ENCODE measurements at places on chromosomes 5 and 9. TPM values are rescaled to one million over a fixed set of nuclear protein-coding genes. Genes with fewer than 3 reads are reported as not detected.

The BAAT gene
- total RNA-seq = 0.08 TPM

The CORO2A gene
- 1.3 TPM for total RNA-seq

The CD74 gene
- total RNA-seq = 444 TPM

The SLC6A19 gene
- not detected for total RNA-seq

The RLN1 gene
- 0.70 TPM for total RNA-seq

The DBH gene
- total RNA-seq = not detected

DNA sequence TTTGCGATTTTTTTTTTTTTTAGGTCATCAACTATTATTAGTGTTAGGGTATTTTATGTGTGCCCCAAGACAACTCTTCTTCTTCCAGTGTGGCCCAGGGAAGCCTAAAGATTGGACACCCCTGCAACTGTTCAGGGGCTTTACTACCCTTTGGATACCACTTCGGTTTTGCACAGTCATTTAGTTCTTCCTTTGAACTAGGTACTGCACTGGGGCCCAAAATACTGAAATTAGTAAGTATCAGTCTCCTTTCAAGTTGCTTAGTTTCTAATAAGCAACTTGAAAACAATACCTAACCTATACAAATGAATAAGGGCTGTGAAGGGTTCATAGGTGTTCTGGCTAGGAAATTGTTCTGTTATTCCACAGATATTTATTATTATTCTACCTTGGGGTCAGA, 45.3 kb downstream of the CWC27 start:
- H3K36me3 ChIP-seq = peaks cover 5% of the 10 kb centered on the region
- no peak overlapping the region for H3K27ac ChIP-seq
- H3K4me3 ChIP-seq = no peak overlapping the region
- DNase-seq = no peak
- H3K4me1 ChIP-seq = peaks cover 9% of the 10 kb centered on the region
- no peaks in the 10 kb centered on the region for H3K27me3 ChIP-seq

- H3K27ac ChIP-seq = peak overlapping the region; percentile 94
- no peak for DNase-seq
- peaks cover 32% of the 10 kb centered on the region for H3K36me3 ChIP-seq
- H3K4me3 ChIP-seq = peak overlapping the region; percentile 61
- peaks cover 84% of the 10 kb centered on the region for H3K4me1 ChIP-seq
These were observed 63.9 kb downstream of the C9orf152 start for GRCh38 chr9:110143950-110144545.

DNA sequence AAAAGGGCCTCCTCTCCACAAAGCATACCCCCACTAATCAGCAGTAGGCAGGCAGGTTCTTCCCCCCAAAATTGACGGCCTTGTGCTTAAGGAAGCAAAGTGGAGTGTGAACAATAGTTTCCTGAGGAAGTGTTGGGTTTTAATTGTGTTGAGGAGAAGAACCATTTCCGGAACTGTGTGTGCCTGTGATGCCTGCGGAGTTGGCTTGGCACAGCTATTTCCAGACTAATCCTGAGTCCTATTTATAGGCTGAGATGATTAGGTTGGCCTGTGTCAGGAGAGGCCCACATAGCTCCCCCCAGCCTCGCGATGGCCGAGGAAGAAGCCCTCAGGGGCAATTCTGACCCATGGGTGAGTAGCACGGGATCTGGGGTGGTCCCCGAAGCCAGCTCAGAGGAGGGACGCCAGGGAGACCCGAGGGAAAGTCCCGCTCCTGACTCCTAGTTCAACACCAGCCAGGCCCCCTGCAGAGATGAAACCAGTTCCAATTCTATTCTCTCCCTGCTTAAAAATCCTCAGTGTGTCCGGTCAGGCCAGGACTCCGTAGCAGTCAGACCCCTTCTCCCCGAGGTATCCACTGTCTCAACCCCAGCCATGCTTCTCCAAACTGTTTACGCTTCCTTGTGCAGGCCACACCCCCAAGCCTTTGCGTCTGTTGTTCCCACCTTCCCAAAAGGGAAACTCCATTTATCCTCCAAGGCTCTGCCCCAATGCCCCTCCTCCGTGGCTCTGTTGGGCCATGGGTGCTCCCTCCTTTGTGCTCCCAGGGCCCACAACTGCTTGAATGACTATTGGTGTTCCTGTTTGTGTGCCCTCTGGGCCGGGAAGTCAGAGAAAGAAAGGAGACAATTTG, 18.1 kb downstream of the GSN start:
- H3K27me3 ChIP-seq = no peaks in the 10 kb centered on the region
- no peak for DNase-seq
- peaks cover 3% of the 10 kb centered on the region for H3K36me3 ChIP-seq
- no peak overlapping the region for H3K4me3 ChIP-seq
- peaks cover 25% of the 10 kb centered on the region for H3K4me1 ChIP-seq

DNA sequence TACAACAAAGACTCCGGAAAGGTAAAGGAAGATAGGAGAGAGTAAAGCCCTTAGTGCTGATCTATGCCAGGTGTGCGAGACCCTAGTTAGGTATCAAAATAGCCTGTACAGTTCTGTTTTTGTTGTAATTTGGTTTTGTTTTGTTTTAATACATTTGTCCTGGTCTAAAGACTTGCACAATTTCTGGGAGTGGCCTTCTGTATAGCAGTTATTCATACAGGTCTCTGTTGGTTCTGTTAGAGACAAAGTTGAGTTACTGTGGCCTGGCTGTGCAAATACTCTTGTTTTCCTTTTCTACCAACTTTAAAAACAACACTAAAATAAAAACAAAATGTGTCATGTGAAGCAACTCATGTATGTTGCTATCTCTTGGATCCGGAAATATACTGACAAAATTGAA, 163.6 kb downstream of the COMMD10 start:
- no peaks in the 10 kb centered on the region for H3K4me1 ChIP-seq
- H3K4me3 ChIP-seq = no peak overlapping the region
- no peaks in the 10 kb centered on the region for H3K27me3 ChIP-seq
- H3K27ac ChIP-seq = no peak overlapping the region
- H3K36me3 ChIP-seq = no peaks in the 10 kb centered on the region

- no peak overlapping the region for H3K4me3 ChIP-seq
- H3K27ac ChIP-seq = no peak overlapping the region
- no peak for DNase-seq
- H3K27me3 ChIP-seq = no peaks in the 10 kb centered on the region
These were observed 162.2 kb upstream of the TRIM32 start for GRCh38 chr9:116524778-116525470.

GRCh38 chr5:60354311-60354710, 345.7 kb downstream of the DEPDC1B start:
- no peaks in the 10 kb centered on the region for H3K4me1 ChIP-seq
- no peak for DNase-seq
- no peak overlapping the region for H3K4me3 ChIP-seq
- H3K27ac ChIP-seq = no peak overlapping the region

DNA sequence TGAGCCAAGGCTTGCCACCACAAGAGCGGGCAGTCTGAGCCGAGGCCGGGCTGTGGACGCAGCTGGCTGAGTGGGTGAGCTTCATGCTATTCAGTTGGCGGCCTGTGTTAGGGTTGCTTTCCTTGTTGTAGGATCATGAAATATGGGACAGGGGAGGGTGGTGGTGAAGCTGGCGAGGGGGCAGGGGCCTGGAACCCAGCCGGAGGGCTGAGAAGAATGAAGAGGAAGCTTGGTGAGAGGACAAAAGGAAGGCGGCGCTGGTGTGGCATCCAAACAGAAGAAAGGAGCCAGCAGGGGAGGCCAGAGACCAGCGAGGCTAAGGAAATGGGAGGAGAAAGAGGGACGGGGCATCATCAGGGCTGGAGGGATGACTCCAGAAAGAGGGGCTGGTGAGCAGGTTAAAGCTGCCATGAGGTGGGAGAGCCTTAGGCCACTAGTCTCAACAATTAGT, 18.3 kb downstream of the RALGPS1 start:
- H3K27ac ChIP-seq = no peak overlapping the region
- peaks cover 11% of the 10 kb centered on the region for H3K27me3 ChIP-seq
- no peaks in the 10 kb centered on the region for H3K4me1 ChIP-seq
- H3K36me3 ChIP-seq = no peaks in the 10 kb centered on the region

GRCh38 chr5:59299006-59299405, 594.5 kb downstream of the PDE4D start:
- H3K27ac ChIP-seq = no peak overlapping the region
- peaks cover 2% of the 10 kb centered on the region for H3K27me3 ChIP-seq
- H3K4me1 ChIP-seq = peaks cover 13% of the 10 kb centered on the region
- no peak overlapping the region for H3K4me3 ChIP-seq
- DNase-seq = no peak
- no peaks in the 10 kb centered on the region for H3K36me3 ChIP-seq

DNA sequence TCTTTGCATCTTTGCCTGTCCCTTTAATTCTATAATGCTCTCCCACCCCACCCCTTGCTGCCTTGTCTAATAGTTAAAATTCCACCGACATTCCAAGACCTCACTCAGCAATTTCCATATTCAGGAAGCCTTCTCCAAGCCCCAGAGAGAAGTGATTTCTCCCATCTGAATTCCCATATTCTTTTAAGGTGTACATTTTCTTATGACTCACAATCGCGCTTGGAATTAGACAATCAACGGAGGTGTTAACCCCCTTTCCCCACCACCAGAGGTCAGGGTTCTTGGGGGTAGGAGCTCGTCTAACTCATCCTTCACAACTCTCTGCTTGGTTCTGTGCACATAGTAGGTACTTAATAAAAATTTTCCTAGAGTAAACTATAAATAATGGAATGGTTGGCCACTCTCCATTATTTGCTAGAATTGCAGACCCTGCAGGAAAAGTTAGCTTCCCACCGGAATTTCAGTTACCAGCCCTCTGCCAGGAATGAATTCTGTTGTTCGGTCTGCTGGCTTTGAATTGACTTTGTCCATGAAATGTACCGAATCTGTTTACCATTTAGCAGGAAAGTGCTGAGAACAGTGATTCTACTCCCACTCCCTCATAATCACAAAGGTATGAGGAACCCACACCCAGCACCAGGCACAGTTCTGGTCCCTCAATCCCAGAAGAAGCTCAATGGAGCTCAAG, 5.0 kb downstream of the KCNIP1 start:
- no peak overlapping the region for H3K4me3 ChIP-seq
- no peak overlapping the region for H3K27ac ChIP-seq
- H3K27me3 ChIP-seq = peaks cover 18% of the 10 kb centered on the region

DNA sequence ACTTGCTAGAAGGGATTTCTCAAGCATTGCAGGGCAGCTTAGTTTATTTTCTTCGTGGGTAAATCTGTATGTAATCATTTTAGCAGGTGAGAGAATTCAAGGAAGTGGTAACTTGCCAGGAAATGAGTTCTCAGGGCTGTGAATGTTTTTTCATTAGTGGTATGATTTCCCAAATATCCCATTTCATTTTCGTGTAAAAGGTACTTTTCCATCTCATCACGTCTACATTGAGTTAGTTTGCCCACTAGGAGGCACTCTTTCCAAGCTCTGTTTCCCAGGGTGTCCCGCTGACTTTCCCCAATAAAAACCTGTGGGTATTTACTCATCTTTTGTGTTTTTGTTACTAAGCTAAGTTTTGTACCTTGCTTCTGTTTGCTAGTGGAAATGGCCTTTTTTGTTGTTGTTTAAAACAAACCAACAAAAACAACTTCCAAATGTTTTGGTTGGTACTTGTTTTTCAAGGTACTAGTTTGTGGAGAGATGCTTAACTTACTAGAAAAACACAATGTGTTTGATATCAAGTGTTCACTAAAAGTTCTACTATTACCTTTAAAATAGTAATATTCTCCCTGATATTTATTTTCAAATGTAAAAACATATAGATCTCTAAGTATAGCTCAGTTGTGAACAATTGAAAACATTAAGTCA, 373.6 kb downstream of the ADGRV1 start:
- H3K36me3 ChIP-seq = no peaks in the 10 kb centered on the region
- H3K27ac ChIP-seq = no peak overlapping the region
- no peak overlapping the region for H3K4me3 ChIP-seq
- DNase-seq = no peak

- H3K27me3 ChIP-seq = no peaks in the 10 kb centered on the region
- no peak overlapping the region for H3K4me3 ChIP-seq
- no peak overlapping the region for H3K27ac ChIP-seq
- H3K4me1 ChIP-seq = no peaks in the 10 kb centered on the region
- no peaks in the 10 kb centered on the region for H3K36me3 ChIP-seq
- no peak for DNase-seq
These were observed 191.7 kb downstream of the AOPEP start for GRCh38 chr9:94918038-94918753.

- no peak for DNase-seq
- no peaks in the 10 kb centered on the region for H3K27me3 ChIP-seq
These were observed 330.7 kb upstream of the POU5F2 start for GRCh38 chr5:94072116-94072515.

- H3K36me3 ChIP-seq = no peaks in the 10 kb centered on the region
- DNase-seq = no peak
- no peaks in the 10 kb centered on the region for H3K27me3 ChIP-seq
These were observed 664.3 kb upstream of the EDIL3 start for GRCh38 chr5:85049020-85049419.

DNA sequence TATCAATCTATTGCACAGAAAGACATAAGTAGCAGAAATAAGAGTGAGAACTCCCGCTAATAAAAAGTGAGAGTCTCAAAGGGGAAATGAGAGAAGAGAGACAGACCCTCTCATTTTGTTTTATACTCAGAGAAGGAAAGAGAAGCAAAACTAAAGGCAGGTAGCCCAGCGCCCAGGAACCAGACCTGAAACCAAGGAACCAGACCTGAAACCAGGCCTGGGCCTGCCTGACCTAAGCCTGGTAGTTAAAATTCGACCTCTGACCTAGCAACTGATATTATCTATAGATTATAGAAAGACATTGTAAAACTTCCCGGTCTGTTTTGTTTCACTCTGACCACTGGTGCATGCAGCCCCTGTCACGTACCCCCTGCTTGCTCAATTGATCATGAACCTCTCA, 134.5 kb upstream of the SEMA6A start:
- DNase-seq = no peak
- H3K36me3 ChIP-seq = no peaks in the 10 kb centered on the region
- no peak overlapping the region for H3K27ac ChIP-seq
- H3K27me3 ChIP-seq = no peaks in the 10 kb centered on the region
- no peak overlapping the region for H3K4me3 ChIP-seq

GRCh38 chr5:132020568-132021339, 9.3 kb upstream of the ACSL6 start:
- no peak for DNase-seq
- peaks cover 51% of the 10 kb centered on the region for H3K4me1 ChIP-seq
- H3K4me3 ChIP-seq = peak overlapping the region; percentile 50
- peaks cover 41% of the 10 kb centered on the region for H3K27me3 ChIP-seq
- no peaks in the 10 kb centered on the region for H3K36me3 ChIP-seq
- peak overlapping the region; percentile 92 for H3K27ac ChIP-seq

DNA sequence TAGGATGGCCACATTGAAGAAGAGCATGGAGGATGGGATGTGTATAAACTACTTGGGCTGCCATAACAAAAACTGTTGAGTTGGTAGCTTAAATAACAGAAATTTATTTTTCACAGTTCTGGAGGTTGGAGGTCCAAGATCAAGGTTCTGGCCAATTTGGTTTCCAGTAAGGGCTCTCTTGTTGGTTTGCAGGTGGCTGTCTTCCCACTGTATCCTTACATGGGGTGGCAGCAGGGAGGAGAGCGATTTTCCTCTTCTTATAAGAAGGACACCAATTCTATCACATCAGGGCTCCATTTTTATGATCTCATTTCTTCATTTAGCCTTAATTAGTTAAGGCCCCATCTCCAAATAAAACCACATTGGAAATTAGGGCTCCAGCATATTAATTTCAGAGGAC, 465.7 kb downstream of the GADD45G start:
- H3K27me3 ChIP-seq = peaks cover 43% of the 10 kb centered on the region
- no peak for DNase-seq
- no peaks in the 10 kb centered on the region for H3K36me3 ChIP-seq
